Heart left ventricle (tissue), 16 donors: ENCODE measurements at places on chromosomes 11 and 22. TPM values are rescaled to one million over a fixed set of nuclear protein-coding genes. Genes with fewer than 3 reads are reported as not detected.

GRCh38 chr11:70531281-70532065 lies 133.1 kb downstream of the CTTN start:
- no peak for DNase-seq

GRCh38 chr22:44454113-44454769 lies 43.8 kb downstream of the RTL6 start:
- no peak for DNase-seq

Gene APOBEC3B
- 0.92 TPM for total RNA-seq

DNA sequence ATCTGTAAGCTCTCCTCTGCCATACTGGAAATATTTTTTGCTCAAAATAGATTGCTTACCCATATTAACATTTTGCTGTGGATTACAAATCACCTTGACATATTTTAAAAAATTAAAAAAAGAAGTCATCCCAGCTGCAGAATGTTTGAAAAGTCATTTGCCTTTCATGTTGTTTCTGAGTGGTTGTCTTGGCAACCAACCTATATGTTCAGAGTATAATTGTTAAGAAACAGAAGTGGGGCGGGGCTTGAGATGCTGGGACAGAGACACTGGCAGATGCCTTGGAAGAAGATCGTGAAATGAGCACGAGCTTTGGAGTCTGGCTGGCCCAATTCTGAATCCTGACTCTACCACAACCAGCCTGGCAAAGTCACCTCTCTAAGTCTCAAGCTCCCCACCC lies 348.2 kb downstream of the LARGE1 start:
- no peak for DNase-seq

DNA sequence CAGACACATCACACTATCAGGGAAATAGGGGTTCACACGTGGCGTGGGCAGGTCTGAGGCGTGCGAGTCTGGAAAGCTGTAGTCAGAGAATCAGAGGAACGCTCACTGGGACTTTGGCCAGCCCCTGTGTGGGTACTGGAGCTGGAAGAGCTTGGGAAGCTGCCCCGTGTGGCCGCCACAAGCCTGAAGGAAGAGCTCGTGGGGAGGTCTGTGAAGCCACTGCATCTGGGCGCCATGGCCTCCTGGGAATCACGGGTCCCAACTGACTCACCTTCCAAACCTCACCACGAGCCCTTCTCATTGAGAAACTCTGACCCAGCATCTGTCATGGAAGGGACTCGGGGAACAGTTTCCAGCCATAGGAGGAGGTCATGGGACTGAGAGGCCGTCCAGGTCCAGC lies 5.9 kb upstream of the MRGPRF start:
- DNase-seq = no peak

DNA sequence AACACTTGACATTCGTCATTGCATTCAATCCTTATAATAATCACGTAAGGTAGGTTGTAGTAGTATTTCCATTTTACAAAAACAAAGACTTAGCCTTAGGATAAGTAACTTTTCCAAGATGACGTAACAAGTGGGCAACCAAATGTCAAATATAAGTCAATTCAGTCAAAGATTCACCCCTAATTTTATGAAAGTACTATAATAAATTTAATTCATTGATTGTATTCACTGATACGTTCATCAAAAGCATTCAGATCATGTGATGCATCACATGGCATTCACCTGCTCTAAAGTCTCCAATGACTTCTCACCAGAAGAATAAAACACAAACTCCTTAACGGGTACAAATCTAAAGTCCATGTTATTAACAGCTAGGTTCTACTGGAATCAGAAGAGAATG lies 2.1 kb downstream of the KIF18A start:
- no peak for DNase-seq

Gene MS4A4A
- 6.6 TPM for total RNA-seq

GRCh38 chr22:17569971-17570511 lies 6.7 kb downstream of the SLC25A18 start:
- no peak for DNase-seq

Gene TSGA10IP
- not detected for total RNA-seq

DNA sequence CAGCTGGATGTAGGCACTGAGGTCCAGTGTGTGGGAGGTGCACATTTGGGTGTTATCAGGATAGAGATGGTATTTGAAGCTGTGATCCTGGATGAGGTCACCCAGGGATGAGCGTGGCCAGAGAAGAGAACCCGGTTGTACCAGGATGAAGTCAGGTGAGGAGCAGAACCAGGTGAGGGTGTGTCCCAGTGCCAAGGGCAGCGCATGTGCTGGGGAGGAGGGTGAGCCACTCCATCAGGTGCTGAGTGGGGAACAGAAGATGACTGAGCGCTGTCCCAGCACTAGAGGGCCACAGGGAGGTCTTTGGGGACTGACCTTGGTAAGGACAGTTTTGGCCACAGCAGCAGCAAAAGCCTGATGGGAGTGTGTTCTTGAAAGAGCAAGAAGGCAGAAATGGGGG lies 2.7 kb downstream of the ARL2 start:
- DNase-seq = no peak

GRCh38 chr11:81839016-81839415 lies 894.6 kb downstream of the FAM181B start:
- DNase-seq = no peak

Gene CHCHD10
- 944 TPM for total RNA-seq

GRCh38 chr22:45376703-45377102 lies 36.7 kb downstream of the SMC1B start:
- peak; percentile 11 for DNase-seq

Gene LTO1
- total RNA-seq = 9.4 TPM

- DNase-seq = no peak
Observed at GRCh38 chr11:17531636-17532113, 12.5 kb downstream of the USH1C start.

- DNase-seq = no peak
Observed at GRCh38 chr11:63572026-63572688, 9.0 kb upstream of the PLAAT2 start.

Gene ANO5
- total RNA-seq = 82.2 TPM

DNA sequence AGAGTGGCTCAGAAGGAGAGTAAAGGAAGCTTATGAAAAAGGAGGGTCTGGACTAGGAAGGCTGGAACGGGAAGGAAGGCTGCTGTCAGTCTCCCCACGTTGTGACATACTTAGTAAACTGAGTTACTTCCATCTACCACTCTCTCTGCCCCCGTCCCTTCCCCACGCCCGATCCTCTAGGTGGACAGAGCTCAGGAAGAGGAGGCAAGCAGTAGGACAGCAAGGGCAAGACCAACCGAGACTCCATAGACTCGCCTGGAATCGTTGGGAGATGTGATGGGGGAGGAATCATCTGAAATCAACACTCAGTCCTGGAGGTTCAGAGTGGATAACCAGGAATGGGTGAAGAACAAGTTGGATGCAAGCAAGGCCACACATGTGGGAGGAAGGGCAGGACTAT lies 240.7 kb downstream of the BUD13 start:
- no peak for DNase-seq

DNA sequence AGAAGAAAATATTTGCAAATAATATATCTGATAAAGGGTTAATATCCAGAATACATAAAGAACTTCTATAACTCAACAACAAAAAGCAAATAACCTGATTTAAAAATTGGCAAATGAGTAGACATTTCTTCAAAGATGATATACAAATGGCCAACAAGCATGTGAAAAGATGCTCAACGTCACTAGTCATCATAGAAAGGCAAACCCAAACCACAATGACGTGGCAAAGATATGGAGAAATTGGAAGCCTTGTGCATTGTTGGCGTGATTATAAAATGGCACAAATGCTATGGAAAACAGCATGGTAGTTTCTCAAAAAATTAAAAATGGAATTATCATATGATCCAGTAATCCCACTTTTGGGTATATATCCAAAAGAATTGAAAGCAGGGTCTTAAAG lies 466.3 kb downstream of the TBC1D22A start:
- DNase-seq = no peak

DNA sequence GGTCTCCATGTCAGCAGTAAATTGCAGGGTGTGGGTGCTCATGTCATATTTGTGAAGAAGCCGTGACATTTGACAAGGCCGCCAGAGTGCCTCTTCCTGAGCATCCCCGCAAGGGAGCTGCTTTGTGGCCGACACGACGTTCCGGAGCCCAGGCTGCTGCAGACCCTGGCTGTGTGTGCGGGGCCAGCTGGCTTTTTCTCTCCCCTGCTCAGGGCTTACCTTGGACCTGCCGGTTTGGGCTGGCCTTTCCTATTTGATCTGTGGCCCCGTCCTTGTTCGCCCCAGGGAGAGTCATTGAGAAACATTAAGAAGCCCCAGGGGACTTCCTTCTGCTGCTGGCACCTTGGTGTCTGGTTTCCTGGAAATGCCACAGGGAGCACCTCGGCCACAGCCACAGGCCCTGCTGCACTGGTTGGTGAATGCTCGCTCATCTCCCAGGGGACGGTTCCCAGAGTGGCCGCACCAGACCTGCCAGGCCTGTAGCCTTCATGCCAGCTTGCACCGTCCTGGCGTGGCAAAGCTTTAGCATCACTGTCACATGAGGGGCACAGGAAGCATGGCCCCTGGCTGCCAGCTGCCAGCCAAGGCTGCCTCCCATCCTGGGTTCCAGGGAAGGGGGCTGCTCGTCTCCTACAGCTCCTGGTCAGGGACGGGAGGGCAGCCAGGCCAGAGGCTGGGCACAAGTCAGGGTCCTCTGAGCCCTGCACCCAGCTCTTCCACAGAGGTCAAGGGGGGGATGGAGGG lies 5.4 kb downstream of the GRK2 start:
- DNase-seq = peak; percentile 73

DNA sequence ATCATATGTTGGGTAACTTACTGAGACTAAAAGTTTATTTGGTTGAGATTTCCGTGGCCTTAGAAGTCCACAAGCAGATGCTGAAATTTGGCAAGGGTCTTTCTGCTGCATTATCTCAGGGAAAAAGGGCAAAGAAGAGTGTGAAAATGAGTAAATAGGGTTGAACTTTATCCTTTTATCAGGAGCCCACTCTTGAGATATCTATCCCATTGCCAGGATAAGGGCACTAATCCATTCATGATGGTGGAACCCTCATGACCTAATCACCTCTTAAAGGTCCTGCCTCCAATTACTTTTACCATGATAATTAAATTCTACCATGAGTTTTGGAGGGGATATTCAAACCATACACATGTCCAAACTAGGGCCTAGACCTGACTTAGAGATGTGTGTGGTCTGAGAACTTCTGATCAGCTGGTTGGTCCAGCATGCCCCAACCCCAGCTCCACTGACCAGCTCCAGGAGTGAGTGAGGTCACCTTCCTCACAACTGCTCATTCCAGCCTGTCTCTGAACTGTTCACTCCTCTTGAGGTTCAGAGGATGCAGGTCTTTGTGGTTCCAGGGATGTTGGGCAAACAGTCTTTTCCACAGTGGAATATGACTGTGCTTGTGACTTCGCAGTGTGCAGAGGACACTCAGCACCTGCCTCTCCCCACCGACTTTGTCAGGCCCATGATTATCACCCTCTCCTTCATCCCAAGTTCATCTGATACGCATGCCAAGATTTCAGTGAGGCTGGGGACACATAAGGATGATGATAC lies 130.1 kb upstream of the TOP3B start:
- no peak for DNase-seq

Gene LRRN4CL
- 2.5 TPM for total RNA-seq

Gene VPREB1
- total RNA-seq = not detected
